Central memory CD8-positive, alpha-beta T cell (primary cell): ENCODE measurements at places on chromosomes 12 and 14.

DNA sequence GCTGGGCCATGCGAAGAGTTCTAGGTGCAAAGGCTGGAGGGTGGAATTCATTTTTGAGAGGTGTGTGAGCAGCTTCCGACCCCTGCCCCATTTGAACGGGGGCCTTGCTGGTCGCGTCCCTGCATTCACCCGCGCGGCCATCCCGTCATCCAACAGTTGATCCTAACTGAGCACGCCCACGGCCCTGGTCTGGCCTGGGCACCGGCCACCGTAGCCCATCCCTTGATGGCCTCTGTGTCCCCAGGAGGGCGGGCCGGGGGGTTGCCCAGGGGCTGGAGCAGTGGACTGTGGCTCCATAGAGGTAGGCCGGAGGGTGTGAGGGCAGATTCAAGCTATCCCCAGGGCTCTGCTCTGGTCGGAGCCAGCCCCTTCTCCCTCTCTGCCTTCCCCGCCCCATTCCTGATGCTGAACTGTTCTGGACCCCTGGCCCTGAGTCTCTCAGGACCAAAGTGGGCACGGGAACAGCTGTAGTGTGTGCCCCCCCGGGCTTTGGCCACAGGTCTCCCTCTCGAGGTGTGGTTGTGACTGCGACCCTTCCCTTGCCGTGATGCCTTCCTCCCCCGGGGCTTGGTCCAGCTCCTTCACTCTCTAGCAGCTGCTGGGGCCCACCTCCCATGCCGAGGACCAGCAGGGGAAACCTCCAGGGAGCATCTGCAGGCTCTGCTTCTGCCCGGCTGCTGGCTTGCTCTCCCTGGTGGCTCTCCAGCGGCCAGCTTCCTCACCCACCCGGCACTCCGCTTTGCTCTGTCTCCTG is 9.1 kb downstream of the MEG3 start:
- DNase-seq, result no peak

DNA sequence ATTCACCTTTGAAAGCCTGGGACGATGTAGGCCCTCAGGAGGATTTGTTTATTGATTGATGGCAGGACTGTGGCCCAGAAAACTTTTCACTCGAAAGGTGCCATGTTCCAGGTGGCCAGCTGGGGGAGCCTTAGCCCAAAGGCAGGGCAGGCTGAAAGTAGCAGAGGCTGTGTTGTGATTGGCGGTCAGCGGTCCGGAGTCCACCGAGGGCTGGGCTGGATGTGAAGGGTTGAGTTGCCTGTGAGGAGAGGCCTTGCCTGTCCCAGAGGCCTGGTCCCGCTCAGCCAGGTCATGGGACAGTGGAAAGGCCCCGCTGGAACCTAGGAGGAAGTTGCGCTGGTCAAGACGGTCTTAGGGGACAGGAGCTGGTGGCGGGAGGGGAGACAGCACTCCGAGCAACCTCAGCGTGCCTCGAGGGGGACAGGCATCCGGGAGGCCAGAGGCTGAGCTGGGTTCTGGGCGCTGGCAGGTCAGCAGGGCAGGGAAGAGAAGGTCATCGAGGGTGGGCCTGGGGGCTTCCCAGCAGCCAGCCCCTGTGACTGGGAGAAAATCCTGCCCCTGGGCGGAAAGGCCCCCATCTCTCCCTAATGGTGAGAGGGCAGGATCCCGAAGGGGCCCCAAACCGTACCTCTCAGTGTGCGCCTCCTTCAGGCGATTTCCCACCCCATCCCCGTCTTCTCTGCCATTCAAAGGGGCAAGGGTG is 26.3 kb downstream of the CMA1 start:
- no peak for DNase-seq

GRCh38 chr14:89728964-89729363 is 225.6 kb downstream of the EFCAB11 start:
- no peak for DNase-seq

GRCh38 chr14:63224196-63224595 is 20.0 kb downstream of the RHOJ start:
- DNase-seq, result no peak

DNA sequence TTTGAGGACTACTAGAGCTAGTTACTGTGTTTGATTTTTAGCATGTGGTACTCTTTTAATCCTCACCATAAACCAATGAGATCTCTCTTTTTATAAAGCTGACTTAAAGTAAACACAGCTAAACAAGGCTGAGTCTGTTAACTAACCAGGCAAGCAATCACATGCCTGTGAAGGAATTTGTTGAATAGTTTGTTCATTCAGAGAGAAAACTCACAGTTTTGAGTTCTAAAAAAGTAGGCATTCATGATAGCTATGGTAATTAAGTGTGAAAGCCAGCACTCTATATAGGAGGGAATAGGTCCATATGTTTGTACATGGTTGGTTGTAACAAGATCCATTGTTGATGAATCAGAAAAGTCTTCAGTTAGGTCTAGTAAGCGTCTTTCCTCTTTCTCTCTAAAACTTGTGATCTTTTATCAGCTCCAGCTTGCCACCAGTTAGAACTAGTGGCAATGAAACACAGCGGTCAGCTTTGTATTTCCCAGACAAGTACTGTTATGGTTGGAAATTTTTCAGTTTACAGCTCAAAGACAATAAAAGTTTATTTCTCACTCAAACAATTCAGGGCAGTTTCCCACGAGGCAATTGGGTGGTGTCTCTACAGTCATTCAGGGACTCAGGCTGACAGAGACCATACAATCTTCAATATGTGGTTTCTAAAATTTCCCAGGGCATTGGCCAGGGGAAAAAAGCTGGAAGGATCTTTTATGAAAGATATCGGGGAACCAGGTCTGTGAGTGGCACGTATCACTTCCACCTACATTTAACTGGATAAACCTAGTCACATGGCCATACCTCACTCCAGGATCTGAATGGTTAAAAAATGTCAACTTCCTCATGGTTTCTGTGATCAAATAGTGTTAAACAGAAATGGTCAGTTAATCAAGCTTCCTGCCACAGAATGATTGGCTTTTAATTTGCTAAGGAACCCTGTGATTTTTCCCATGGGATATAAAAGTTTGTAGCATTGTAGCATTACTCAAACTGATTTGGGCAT is 203.1 kb downstream of the KIF21A start:
- DNase-seq, result no peak

GRCh38 chr12:5377997-5378592 is 53.8 kb upstream of the NTF3 start:
- no peak for DNase-seq

- no peak for DNase-seq
Observed at GRCh38 chr12:80001562-80001961, 66.7 kb upstream of the PPP1R12A start.

- DNase-seq, result no peak
Observed at GRCh38 chr12:111858186-111858585, 16.2 kb downstream of the MAPKAPK5 start.

- no peak for DNase-seq
Observed at GRCh38 chr12:10097521-10097920, 1.3 kb downstream of the CLEC1A start.

DNA sequence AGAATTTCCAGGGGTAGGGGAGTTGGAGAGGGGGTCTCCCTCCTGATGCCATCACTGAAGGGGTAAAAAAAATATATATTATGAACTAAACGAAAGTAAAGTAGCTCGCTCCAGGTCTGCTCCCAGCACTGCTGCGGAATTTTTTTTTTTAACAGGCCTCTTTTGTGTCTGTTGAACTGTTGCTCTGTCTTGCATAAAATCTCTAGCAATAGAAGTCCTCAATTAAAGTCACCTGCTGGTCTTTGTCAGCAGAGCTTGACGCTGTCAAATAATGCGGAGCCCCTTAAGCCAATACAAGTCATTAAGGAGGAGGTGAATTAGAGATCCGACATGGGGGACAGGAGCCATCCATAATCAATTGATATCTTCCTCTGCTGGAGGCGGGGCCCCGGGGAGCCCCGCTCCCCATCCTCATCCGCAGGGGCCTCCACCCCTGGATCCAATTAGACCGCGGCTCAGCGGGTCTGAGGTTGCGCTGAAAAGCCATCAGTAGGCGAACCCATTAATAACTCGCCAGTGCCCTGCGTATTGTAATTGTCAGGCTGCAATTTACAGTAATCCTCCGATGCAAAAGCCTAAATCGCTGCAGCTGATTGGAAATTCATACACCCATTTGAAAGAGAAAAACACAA is 85.6 kb downstream of the DICER1 start:
- no peak for DNase-seq

DNA sequence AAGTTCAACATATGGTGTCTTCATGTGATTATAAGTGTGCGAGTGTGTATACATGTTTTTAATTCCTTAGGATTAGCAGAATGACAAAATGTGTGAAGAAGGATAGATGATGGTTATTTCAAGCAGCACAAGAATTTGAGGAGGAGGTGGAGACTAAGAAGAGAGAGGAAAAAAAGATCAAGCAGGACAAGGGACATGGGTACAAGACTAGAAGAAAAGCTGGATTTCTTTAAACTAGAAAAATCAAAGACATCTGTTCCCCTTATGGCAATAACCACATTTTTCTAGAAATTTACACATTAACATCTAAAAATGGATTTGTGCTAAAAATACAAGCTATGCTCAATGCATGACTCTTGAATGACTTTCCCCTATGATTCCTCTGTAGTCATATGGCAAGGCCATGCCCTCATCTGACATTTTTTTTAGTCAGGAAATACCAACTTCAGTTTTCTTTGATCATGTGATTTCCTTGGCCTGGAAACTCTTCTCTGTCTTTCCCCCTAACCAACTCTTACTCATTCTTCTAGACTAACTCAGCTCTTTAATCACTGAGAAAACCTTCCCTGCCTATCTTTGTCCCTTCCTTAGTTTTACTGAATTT is 435.8 kb downstream of the NRXN3 start:
- no peak for DNase-seq

DNA sequence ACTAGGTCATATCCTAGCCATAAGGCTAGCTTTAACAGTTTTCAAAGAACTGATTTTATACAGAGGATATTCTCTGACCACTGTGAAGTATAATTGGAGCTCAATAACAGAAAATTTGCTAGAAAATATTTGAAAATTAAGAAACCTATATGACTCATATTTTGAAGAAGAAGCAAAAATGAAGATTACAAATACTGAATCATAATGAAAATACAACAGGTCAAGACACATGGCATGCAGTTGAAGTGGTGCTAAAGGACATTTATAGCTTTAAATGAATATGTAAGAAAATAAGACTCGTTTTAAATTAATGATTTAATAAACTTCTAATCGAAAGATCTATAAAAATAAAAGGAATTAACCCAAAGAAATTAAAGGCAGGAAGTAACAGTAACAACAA is 1234.6 kb downstream of the SLC16A7 start:
- no peak for DNase-seq

GRCh38 chr12:99752740-99753139 is 105.2 kb downstream of the GARIN6 start:
- DNase-seq, result no peak

DNA sequence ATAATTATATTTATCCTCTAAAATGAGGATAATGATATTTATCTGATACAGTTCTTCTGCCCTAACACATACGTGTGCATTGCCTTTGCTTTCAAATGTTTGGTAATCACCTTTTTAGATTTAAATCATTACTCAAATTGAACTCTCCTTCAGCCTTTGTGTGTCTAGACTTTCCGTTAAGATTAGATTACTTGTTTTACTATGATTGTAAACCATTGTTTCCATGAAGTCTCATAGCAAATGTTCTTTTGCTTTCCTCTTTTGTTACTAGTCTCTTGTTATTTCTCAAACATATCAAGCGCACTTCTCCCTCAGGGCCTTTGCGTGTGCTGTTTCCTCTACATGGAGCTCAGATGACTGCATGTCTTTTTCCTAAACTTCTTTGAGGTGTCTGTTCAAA is 63.7 kb downstream of the ETV6 start:
- no peak for DNase-seq

GRCh38 chr12:116656306-116656705 is 81.6 kb downstream of the SPRING1 start:
- DNase-seq, result no peak

DNA sequence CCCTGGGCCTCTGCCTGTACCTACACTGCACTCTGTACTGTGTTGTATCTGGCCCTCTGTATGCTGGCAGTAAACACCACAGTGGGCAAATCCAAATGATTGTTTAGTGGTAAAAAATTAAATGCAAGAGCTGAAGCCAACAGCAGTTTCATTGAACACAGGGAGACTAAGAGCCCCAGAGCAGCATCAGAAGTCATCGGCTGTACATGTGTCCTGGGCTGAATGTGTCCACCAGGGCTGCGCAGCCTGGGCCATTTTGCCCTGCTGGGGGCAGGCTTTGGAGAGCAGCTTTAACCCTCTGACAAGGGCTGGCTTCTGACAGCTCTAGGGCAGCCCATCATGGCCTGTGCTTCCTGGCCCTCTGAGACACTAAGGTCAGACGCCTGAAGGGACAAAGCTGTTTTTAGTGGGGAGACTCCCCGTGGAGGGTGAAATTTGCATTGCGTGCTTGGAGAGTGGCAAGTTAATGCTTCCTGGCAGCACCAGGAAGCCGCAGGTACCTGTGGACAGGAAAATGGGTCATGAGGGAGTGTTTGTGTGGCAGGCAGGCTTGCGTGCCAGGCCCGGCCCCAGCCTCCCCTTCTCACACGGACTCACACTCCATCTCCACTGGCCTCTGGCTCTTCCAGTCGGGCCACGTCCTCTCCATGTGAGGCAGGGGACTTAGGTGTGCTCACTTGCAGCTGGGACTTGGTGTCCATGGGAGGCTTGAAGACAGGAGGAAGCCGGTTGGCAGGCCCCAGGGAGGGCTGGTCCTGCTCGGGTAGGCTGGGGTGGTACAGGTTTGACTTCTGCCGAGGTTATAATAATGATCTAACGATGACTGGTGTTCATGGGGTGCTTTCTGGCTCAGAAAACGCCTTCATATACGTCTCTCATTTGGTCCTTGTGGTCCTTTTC is 150.1 kb downstream of the TSPAN9 start:
- no peak for DNase-seq

DNA sequence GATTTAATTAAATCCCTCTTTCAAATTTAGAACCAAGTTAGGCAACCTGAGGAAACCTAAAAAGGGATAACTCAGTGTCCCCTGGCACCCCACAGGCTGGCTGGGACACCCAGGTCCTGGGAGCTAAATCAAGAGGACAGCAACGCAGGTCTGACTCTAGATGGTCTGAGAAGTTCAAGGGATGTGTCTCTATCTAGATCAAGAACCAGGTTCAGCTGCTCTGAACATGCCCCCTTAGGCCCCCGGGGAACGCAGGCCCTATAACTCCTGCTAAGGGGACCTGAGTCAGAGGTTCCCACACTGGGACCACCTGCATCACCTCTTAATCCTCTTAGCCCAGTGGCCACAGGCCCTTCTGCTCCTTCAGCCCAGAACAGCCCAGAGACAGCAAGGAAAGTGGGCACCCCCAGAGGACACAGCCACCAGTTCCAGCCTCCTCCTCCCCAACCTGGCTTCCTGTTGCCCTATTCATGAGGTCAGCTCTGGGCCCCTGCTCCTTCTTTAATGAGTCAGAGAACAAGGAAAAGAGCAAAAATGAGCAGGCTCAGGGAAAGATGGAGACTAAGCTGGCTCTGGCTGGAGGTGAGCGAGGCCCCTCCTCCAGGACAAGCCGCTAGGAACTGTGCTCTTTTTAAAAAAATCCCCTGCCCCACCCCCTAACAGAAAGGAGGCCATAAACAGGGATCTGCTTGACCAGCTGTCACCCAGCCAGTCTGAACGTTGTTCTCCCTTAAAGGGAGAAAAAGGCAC is 10.8 kb downstream of the PITPNM2 start:
- no peak for DNase-seq
